IPS DF 19.7 (cell line): ENCODE measurements at places on chromosomes 6 and 20.

GRCh38 chr6:3318226-3318625 lies 59.5 kb downstream of the PSMG4 start:
- no peak for DNase-seq

DNA sequence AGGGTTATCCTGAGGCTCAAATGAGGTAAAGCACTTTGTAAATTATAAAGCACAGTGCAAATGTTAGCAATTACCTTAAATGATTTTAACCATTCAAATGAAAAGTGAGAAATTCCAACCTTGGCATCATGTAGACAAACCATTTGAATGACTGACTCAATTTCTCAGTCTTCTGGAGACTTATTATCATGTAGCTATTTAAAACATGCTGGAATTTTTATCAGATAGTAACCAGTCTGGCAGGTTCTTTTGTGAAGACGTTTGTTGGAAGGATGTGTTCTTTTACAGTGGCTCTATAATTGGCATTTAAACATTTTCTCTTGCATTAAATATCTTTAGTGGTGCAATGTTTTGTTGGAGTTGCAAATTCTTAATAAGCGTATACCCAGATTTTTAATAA lies 386.6 kb downstream of the NKAIN2 start:
- no peak for DNase-seq

GRCh38 chr20:33993576-33994221 lies at the start of gene RALY:
Gene RALY, plus strand, starts transcription at chr20:33993911. Its CDS starts 78,164 bp downstream, at chr20:34072075.
- no peak for DNase-seq

DNA sequence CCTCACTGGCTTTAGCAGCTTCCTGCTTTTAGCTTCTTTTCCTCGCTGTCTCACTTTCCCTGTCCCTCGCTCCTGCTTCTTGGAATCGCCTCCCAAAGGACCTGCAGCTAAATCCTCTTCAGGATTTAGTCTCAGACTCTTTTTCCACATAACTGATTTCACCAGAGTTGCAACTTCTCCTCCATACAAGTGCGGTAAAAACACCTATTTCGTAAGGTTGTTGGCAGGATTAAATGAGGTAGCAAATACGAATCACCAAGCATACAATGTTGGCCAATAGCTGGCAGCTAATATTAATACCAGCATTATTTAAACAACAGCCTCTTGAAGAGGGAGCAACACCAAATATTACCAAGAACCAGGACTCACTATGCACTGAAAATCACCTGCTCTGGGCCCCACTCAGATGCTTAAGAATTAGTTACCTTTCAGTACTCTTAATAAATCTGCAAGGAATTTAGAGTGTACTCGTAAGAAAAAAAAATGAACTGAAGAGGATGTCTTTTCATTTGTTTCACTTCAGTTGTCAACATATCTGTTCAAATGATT lies 123.0 kb downstream of the DTNBP1 start:
- DNase-seq, result no peak

GRCh38 chr6:139080255-139080920 lies 51.8 kb downstream of the ABRACL start:
- no peak for DNase-seq

DNA sequence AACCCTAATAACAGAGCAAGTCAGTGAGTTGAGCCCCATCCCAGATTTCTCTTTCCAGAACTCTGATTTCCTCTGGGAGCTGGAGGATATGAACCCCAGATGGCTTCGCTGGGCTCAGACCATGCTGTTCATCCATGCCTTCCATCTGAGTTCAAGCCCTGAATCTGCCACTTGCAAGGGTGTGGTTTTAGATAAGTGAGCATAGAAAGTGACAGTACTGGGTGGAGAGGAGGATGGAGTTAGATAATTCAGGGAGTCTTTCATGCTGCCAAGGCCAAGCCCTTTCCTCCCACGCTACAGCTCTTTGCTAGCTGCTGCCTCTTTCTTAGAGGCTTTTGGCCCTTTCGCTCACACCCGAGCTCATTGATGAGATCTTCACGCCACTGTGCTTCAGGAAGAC lies 57.2 kb upstream of the MAFB start:
- DNase-seq, result no peak

- DNase-seq, result no peak
Observed at GRCh38 chr6:109420751-109421150, 19.7 kb downstream of the PPIL6 start.

DNA sequence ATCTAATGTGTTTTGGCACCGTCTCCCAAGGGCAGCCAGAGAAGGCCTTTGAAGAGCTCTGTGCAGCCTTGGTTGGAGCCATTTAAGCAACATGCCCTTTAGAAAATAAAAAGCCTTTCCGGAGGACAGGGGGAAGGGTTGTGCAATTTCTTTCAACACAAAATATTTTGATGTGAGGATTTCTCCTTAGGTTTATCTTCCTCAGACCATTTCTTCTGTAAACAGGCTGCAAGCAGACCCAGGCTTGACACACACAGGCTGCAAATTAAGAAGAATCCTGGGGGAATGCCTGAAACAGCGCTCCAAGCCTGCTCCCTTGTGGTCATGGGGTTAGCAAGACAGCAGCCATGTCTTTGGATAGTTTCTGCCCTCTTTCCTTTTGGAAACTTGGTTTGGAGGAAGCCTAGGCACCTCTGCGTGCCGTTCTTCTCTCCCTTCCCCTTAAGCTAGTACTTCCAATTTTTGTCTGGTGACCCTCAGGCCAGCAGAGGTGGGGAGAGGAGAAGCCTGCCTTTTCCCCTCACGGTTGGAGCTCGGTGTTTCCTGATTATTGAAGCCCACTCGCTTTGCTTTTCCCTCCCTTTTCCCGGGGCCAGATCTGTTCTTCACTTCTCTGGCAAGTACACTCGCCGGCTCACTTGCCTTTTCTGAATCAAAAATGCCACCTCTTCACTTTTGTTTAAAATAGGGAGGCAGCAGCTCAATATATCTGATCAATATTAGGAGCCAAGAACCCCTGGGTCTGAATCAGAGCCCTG lies 39.6 kb upstream of the NOX3 start:
- peak; percentile 47 for DNase-seq

DNA sequence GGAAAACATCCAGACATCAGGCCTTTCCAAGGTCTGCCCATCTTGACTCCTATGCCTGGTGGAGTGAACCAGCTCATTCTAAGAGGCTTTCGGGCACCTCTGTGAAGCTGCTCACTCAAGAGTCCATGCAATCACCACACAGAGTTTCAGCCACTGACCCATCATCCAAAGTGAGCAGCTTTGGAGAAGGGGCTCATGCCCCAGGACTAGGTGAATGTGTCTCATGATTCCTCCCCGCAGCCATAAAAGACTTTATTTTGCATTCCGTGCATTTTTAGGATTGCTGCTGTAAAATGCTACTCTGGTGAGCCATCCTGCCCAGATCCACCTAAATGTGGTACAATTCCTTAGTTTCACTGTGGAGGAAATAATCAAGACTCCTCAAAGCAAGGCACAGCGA lies 44.5 kb upstream of the EZR start:
- DNase-seq, result no peak

DNA sequence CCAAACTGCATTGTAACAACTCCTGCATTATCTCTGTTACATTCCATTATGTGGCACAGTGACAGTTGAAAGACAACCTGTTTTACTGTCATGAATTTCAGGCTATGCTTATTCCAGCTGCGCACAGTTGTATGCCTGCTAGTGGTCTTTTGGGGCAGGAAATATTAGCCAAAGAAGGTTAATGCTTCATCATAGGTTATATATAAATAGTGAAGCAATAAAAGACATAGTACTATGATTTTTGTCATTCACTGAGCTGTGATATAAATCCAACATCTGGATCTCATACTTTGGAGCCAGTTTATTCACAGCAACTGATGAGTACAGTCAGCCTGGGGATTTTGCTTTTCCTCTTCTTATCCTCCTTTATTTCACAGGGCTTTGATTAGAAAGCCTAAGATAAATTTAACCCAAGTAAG lies 55.6 kb downstream of the FILIP1 start:
- DNase-seq, result no peak

DNA sequence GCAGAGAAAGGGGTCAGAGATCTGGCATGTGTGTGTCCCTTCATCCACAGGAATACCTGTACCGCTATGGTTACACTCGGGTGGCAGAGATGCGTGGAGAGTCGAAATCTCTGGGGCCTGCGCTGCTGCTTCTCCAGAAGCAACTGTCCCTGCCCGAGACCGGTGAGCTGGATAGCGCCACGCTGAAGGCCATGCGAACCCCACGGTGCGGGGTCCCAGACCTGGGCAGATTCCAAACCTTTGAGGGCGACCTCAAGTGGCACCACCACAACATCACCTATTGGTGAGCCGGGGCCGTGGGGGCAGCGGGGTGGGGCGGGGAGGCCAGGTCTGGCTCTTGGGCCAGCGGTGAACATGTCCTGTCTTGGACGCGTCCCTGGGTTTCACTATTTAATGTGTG lies 1.1 kb downstream of the MMP9 start:
- no peak for DNase-seq

DNA sequence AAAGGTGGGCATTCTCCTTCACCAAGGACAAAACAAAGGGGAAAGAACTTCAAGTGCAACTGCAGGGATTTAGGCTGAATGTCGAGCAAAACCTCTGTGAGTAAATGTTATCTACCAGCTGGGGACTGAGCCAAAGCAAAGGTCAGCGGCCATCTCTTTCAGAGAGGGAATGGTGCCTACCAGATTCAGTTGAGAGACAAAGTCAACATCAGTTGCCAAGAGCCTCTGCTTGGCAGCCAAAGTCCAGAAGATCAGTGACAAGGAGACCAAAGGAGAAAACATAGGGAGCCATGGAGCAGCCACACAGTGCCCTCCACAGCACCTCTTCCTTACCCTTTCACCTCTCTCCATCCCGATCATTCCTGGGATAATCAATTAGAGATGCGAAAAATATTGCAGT lies 472.5 kb downstream of the KIF16B start:
- no peak for DNase-seq

- no peak for DNase-seq
Observed at GRCh38 chr6:33903579-33903978, 99.8 kb upstream of the MLN start.

DNA sequence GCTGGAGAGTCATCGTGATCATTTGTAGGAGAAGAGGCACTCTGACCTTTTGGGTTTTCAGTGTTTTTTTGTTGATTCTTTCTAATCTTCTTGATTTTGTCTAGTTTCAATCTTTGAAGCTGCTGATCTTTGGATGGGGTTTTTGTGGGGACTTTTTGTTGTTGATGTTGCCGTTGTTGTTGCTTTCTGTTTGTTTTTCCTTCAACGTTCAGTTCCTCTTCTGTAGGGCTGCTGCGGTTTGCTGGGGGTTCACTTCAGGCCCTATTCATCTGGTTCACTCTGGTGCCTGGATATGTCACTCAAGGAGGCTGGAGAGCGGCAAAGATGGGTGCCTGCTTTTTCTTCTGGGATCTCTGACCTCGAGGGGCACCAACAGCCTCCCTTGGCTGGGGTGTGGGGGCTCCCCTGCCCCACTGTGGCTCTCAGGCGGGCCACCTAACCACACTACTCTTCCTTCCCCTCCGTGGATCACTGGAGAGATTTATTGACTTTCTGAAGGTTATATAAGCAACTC lies 21.5 kb upstream of the TMEM244 start:
- no peak for DNase-seq

GRCh38 chr6:48475275-48475674 lies 364.3 kb upstream of the PTCHD4 start:
- no peak for DNase-seq

DNA sequence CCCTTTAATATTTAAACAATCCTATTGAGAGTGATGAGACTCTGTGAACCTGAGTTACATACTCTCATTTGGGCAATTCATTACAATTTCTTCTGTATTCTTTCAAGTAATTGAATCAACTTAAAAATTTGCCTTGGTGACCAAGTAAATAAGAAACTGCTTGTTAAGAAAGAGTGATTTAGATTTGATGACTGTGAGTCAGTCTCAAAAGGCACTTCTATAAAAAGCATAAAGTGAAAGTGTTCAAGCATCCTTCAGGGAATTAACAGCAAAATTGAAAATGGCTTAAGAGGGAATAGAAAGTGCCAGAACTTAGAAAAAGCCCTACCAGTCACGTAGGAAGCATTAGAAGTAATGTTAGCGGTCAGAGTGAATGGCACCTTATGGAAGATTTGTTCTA lies 654.7 kb downstream of the EPM2A start:
- no peak for DNase-seq

DNA sequence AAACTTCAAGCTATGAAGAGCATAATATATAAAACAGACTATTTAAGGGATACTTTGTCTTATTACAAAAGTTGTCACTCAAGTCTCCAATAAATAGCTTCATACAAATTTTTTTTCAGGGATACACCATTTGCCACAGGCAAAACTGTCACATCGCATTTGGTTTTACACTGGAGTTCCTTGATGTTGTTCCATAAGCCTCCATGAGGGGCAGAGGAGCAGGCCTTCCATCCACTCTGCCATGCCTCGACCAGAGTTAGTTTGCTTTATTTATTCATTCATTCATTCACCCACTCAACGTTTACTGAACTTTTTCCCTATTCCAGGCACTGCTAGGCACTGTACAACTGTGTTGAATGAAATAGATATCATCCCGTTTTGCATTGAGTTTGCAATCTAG lies 246.6 kb downstream of the PHF3 start:
- no peak for DNase-seq

DNA sequence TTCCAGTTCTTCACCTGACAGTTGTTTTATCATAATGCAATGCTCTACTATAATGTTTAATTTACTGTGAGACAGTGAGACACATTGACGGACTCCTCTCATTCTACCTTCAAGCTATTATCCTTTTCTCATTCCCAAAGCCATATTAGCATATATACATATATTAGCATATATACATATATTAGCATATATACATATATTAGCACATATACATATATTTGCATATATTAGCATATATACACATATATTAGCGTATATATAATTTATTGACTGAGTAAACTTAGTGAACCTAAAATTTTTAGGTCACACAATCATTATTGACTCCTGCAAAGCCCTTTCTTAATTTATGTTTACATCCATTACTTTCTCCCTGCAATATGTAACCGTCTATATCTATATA lies 555.0 kb upstream of the ADGRB3 start:
- no peak for DNase-seq

DNA sequence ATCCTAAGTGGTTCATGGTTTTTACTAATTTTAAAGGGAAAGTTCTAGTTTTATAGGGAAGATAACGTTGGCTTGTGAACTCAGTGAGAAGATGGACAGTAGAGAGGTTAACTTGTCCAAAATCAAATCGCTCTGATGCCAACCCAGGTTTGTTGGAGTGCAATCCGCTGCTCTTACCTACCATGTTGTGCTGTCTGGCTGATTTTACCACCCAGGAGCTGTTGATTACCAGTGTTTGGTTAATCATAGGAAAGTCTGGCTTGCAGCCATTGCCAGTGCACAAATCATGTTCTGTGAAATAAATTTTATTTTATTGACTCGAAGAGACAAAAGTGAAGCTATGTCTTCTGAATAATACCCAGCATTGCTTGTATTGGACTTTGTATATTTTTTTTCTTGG lies 92.4 kb downstream of the PLCB4 start:
- DNase-seq, result no peak
